Hypothalamus (tissue), 51 donors: ENCODE measurements at places on chromosomes 5 and 9.
A peak's percentile ranks its signal among the peaks of the same experiment; 100 is the strongest.

GRCh38 chr5:149251546-149251945 is 20.1 kb upstream of the AFAP1L1 start:
- DNase-seq, result no peak

DNA sequence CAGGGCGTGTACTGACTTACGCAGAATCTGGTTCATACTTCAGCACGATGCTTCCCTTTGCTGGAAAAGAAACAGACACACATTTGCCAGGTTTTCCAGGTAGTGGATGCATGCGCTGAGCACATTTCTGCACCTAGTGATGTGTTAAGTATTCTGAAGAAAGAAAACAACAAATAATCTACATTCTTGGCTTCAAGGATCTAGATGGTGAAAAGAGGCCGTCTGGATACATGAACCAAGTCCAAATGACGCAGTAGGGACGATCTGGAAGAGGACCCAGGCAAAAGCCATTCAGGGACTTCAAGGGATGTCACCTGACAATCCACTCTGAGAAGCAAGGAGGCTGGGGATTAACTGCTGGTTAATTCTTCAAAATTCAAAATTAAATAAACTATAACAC is 30.4 kb downstream of the NSUN2 start:
- no peak for DNase-seq

GRCh38 chr9:129822898-129823541 is 916 bp downstream of the TOR1A start:
- no peak for DNase-seq

DNA sequence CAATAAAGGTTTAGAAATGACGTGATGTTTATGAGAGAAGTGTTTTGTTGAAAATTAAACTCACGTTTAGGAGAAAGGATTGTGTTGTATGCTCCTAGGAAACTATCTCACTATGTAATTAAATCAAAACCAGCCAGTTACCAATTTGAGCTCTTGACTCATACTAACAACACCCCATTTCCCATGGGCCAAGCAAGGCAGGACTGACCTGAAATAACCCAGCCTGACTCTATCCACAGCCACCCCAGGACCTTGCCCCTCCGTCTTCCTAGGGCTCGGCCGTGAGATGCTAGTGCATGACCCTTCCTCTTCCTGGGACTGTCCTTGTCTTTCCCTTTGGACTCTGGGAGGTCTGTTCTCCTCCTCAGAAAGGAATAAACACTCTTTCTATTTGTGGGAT is 16.4 kb downstream of the TLR4 start:
- no peak for DNase-seq

- no peak for DNase-seq
Observed at GRCh38 chr5:138574744-138575193, 432 bp downstream of the HSPA9 start.

DNA sequence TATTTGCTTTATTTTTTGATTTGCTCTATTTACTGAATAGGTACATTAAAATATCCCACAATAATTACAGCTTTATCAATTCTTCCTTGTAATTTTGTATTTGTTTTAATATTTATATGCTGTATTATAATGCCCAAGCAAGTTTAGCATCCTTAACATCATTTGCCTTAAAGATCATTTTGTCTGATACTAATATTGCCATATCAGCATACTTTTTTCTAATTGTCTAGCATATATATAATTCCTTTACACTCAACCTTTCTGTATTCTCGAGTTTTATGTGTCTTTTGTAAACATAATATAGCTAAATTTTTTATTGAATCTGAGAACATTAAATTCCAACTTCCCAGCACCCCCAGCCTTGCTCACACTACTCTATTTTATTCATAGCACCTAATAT is 64.7 kb downstream of the P4HA2 start:
- no peak for DNase-seq

GRCh38 chr9:32703635-32704034 is 68.2 kb upstream of the TAF1L start:
- no peak for DNase-seq

- DNase-seq, result no peak
Observed at GRCh38 chr9:134712926-134713325, 71.3 kb downstream of the COL5A1 start.

DNA sequence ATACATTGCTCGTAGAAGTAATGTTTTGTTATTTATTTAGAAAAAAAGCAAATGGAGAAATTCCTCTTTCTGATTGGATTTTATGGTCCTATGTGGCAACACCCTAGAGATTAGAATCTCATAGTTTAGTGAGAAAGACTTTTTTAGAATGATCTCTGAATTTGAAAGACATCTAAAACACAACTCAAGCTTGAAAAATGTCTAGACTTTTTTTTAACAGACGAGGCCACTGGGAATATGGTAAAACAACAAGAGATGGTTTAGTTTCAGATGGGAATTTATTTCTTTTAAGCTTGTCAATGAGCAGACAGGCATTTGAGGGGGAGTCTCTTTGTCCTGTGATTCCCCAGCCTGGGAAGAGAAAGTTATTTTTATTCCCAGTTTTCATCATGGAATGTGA is 122.1 kb downstream of the NTRK2 start:
- DNase-seq, result no peak

DNA sequence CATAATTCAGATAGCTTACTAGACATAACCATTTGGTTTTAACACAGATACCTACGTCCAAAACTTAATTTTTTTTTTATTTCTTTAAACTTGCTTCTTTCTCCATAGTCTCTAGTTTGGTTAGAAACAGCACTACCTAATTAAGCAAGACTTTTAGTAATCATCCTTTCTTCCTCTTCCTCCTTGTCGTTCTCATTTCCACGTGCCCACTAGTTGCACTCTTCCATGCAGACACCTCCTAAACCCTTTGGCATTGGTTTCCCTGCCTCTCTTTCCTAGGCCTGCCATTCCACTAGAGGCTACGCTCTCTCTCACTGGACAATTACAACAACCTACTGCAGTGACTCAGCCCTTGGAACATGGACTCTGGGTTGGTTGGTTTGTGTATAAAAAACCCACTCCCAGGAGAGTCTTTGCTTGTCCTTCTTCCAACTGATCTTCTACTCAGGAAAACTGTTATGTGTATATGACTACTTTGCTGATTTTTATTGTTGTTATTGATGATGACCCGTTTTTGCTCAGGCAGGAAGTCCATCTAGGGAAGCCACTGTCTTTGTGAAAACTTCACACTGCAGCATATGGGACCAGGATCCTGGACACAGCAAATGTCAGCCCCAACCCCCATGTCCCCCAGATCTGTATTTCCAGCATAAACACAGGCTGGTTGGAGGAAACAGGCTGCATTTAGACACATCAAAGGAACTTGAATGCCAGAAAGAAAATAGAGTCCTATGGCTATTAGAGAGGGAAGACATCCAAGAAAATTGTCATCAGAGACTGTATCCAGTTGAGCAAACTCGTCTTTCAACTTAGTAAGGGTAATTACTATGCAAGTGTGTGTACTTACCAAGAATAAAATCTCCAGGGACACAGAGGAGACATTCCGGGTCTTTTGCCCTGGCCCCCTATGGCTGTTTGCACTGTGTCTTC is 503.2 kb downstream of the GADD45G start:
- DNase-seq, result no peak

DNA sequence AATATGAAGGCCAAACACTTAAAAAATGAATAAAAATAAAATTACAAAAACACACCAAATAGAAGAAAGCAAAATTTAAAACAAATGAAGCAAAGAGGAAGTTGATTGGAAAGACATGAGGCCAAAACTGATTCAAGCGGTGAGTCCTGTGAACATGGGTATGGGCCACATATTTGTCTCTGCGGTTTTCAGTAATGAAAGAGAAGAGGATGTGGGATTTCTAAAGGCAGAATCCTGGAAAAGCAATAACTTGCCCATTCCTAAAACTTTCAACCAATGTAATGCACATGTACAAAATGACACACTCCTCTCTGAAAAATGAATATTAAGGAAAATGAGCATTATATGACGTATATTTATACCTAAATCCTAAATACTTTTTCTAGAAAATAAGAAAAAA is 263.7 kb downstream of the SEMA5A start:
- no peak for DNase-seq

DNA sequence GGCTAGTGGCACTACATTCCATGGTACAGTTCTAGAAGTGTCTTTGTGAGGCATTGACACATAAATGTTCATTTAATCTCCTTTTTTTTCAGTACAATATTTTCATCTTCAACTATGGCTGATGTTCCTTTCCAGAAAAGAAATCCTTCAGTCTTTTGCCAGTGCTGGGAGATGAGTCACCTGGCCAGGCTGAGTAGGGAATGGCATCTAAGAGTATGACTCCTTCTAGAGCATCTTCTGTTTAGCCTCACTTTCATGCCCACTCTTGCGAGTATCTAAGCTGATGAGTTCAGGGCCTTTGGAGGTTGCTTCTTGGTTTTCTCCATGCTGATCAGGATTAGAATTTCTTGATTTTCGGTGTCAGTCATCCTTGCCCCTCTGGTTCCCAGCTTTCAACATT is 124.4 kb downstream of the SLC28A3 start:
- DNase-seq, result no peak

DNA sequence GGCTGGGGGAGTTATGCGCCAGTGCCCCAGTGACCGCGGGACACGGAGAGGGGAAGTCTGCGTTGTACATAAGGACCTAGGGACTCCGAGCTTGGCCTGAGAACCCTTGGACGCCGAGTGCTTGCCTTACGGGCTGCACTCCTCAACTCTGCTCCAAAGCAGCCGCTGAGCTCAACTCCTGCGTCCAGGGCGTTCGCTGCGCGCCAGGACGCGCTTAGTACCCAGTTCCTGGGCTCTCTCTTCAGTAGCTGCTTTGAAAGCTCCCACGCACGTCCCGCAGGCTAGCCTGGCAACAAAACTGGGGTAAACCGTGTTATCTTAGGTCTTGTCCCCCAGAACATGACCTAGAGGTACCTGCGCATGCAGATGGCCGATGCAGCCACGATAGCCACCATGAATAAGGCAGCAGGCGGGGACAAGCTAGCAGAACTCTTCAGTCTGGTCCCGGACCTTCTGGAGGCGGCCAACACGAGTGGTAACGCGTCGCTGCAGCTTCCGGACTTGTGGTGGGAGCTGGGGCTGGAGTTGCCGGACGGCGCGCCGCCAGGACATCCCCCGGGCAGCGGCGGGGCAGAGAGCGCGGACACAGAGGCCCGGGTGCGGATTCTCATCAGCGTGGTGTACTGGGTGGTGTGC is at the start of gene RXFP3:
RXFP3 (plus strand) TSS at position 6 of the 636 bp plus-strand sequence; CDS start at position 361, 355 bp downstream.
- no peak for DNase-seq

DNA sequence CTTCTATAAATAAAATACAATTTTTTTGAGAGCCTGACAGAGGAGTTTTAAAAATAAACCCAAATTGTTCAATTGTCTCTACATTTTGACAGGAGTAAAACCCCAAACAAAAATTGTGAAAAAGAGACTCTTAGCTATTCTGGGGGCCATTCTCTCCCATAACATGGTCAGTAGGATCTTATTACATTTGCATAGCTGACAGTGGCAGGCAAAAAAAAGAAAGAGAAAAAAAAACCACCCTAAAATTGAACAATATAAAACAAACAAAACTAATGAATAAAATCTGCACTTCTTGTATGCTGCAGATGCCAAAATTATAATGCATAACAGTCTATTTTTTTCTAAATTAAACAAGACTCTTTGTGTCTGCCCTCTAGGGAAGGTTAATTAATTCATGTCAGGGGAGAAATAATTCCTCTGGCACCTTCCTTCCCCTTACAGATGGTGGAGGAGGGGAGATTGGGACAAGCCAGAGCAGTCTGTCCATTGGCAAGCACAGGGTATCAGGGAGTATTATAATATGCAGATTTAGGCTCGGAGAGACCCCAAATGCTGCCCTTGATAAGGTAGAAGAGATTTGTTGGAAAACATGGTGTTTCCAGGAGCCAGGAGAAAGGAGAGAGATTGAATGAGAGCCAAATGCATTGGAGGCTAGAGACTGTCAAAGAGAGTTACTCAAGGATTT is 79.7 kb upstream of the CDH6 start:
- DNase-seq, result no peak

DNA sequence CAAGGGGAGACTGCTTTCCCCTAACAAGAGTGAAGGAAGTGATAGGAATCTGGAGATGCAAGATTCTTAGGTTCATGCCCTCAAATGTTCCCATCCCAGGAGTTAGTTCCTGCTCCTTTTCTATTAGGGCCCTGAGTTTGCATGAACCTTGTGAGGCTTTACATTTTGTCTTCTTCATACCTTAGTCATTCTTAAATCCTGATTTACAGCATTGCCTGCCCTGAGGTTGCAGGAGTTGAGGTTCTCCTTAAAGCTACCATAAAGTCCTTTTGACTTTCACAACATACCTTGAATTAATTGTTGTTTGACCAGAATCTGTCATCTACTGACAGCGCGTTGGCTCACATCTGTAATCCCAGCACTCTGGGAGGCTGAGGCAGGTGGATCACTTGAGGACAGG is 151.5 kb upstream of the ABCA1 start:
- DNase-seq, result no peak

DNA sequence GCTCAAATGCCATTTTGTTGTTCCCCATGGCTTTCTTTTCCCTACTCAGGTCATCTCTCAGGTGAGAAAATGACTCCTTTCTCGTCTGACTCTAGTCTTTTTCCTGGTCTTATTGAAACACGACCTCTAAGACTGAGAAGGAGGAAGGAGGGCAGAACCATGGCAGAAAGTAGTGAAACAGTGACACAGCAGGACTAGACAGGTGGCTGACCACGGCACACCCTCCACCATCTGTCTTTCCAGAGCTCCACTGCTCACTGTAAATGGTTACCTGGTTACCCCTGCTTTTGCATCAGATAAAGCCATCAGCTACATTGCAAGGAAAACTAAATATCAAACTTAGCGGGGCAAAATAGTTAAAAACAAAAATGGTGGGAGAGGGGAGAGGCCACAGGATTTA is 30.9 kb downstream of the NR4A3 start:
- no peak for DNase-seq

DNA sequence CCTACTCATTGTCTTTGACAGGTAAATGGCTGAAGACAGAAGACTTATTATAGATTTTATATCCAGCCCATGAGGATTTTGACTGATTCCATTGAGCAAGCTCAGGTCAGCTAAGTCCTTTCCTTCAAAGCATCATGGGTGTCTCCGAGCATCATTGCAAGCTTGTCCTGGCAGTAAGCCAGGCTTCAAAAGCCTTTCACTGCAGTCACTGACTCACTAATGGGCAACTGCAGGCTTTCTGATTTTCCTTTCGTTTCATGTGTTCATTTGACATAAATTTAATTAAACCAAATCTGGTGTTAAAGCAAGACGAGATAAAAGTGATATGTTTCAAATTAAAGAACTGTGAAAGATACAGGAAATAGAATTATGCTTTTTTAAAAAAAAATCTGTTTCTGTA is 426.2 kb downstream of the ANXA1 start:
- DNase-seq, result peak; percentile 2

- DNase-seq, result no peak
Observed at GRCh38 chr9:18824095-18824666, 208.8 kb downstream of the SAXO1 start.

DNA sequence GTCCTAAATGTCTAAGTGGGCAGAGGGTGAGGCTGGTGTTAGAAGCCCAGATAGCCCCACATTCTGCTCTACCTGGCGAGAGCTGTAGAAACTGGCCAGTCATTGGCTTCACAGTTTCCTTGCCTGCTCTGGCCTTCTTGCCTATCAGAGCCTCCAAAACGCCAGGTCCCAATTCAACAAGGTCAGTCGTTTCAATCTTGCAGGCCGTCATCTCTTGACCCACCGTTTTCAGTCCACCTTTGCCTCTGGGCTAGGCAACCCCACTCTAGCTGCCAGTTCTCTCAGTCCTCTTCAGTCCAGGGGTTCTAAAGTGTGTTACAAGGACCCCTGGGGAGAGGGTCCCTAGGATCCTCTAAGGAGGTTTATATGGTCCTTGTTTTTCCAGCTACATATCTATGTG is 20.0 kb upstream of the TIFAB start:
- no peak for DNase-seq

GRCh38 chr5:164139423-164139822 is 634.0 kb downstream of the MAT2B start:
- no peak for DNase-seq

GRCh38 chr5:171660434-171660833 is 125.2 kb upstream of the SMIM23 start:
- DNase-seq, result no peak
